ENCODE measurements at places on chromosomes 7 and 10. TPM values are rescaled to one million over a fixed set of nuclear protein-coding genes. Genes with fewer than 3 reads are reported as not detected.

Gene ADGRA1
- not detected for polyA plus RNA-seq

Gene SPDYE5
- 0.58 TPM for polyA plus RNA-seq

Gene PTTG1IP2
- polyA plus RNA-seq, result not detected

Gene SFTPA1
- polyA plus RNA-seq, result not detected

Gene SFXN2
- 10.1 TPM for polyA plus RNA-seq

Gene PEX1
- 9.2 TPM for polyA plus RNA-seq

Gene STOX1
- polyA plus RNA-seq, result not detected
